ENCODE measurements at places on chromosomes 7 and 10. TPM values are rescaled to one million over a fixed set of nuclear protein-coding genes. Genes with fewer than 3 reads are reported as not detected.

Gene PPP1R3C
- total RNA-seq, result 61.7 TPM

GRCh38 chr10:5576154-5576748 lies 51.5 kb downstream of the CALML3 start:
- no peaks in the 10 kb centered on the region for H3K27me3 ChIP-seq
- H3K4me1 ChIP-seq, result peaks cover 18% of the 10 kb centered on the region
- H3K27ac ChIP-seq, result no peak overlapping the region
- DNase-seq, result no peak
- H3K4me3 ChIP-seq, result no peak overlapping the region
- no peaks in the 10 kb centered on the region for H3K36me3 ChIP-seq

DNA sequence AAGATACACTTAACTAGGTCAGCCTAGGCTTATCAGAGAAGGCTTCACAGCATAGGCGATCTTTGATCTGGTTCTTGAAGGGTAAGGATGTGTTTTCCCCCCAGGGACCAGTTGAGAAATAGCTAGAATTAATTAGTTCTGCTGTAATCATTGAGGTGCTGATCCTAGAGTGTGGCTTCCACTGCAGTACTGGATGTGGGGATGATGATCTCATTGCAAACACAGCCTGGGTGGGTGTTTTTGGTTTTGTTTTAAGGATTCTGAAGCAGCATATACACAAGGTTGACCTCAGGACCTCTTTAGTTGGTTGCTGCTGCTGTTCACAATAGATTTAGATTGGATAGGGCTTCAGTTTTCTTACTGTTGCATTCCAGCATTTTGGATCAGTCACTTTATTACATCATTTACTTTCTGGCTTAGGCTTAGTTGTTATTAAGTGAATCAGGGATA lies 159.7 kb downstream of the AUTS2 start:
- no peaks in the 10 kb centered on the region for H3K4me1 ChIP-seq
- H3K4me3 ChIP-seq, result no peak overlapping the region
- DNase-seq, result no peak

- no peak overlapping the region for H3K4me3 ChIP-seq
- H3K27me3 ChIP-seq, result peaks cover 9% of the 10 kb centered on the region
- H3K36me3 ChIP-seq, result no peaks in the 10 kb centered on the region
- no peak for DNase-seq
- H3K27ac ChIP-seq, result no peak overlapping the region
- peaks cover 5% of the 10 kb centered on the region for H3K4me1 ChIP-seq
Measured at GRCh38 chr10:70557876-70558275, 44.7 kb downstream of the PRF1 start.

- peaks cover 5% of the 10 kb centered on the region for H3K36me3 ChIP-seq
- H3K27ac ChIP-seq, result no peak overlapping the region
- DNase-seq, result no peak
- H3K4me1 ChIP-seq, result no peaks in the 10 kb centered on the region
- H3K27me3 ChIP-seq, result no peaks in the 10 kb centered on the region
Measured at GRCh38 chr10:121828045-121828444, 99.8 kb downstream of the ATE1 start.

GRCh38 chr7:116970238-116970910 lies 17.1 kb downstream of the ST7 start:
- H3K4me1 ChIP-seq, result peaks cover 2% of the 10 kb centered on the region
- no peak overlapping the region for H3K4me3 ChIP-seq
- no peak for DNase-seq
- no peaks in the 10 kb centered on the region for H3K27me3 ChIP-seq
